ENCODE measurements at places on chromosomes 1 and 21. TPM values are rescaled to one million over a fixed set of nuclear protein-coding genes. Genes with fewer than 3 reads are reported as not detected.
A peak's percentile ranks its signal among the peaks of the same experiment; 100 is the strongest.

FCER1G gene
- 0.83 TPM for total RNA-seq

COL24A1 gene
- total RNA-seq: not detected

MCOLN3 gene
- total RNA-seq: 0.08 TPM

HCRTR1 gene
- total RNA-seq: not detected

AMY1B gene
- not detected for total RNA-seq

TFF2 gene
- total RNA-seq: not detected

CSF1 gene
- 81.9 TPM for total RNA-seq

GJA5 gene
- not detected for total RNA-seq

DNA sequence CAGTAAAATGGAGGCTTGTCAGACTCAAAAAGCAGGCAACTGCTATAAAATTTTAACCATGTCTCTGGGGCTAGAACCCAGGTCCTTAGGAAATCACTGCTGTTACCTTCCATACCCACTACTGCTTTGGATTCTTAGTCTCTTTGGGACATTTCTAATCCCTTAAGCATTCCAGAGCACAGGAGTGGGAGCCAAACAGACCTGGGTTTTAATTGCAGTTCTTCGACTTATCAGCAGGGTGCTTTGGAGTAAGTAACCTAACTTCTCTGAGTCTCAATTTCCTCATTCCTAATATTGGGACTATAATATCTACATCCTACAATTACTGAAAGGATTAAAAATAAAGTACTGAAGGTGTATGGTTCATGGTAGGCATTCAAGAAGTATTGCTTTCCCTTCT lies 161.0 kb upstream of the BEND5 start:
- no peak for DNase-seq

GRCh38 chr1:184033711-184034167 lies 3.8 kb downstream of the COLGALT2 start:
- DNase-seq: no peak

DNA sequence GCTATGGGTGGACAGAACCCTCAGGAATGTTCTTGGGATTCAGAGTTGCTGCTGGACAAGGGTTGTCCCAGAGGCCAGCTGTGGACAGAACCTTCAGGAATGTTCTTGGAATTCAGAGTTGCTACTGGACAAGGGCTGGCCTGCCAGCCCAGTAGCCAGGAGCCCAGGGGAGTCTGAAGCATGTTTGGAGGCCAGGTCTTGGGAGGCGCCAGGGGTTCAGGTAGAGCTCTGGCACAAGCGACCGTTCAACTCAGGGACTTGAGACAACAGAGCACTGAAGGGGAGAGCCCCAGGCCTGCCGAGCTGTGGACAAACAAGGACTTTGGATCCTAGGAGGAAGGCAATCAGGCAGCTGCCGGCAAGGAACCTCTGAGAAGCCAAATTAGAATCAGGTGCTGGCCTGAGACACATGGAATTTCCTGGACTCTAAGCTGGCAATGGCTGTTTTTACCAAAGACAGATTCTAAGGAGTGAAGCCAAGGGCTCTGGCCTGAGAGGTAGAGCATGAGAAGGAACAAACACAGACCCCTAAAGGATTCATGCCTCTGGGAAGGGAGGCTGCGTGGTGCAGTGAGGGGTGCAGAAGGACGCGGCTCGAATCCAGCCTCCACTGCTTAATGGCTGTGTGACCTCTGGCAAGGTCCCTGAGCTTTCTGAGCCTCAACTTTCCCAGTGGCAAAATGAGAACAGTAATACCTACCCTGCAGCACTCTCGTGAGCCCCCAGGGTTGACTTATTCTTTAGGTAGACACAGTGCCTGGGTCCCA lies 13.4 kb downstream of the PLA2G5 start:
- no peak for DNase-seq

DNA sequence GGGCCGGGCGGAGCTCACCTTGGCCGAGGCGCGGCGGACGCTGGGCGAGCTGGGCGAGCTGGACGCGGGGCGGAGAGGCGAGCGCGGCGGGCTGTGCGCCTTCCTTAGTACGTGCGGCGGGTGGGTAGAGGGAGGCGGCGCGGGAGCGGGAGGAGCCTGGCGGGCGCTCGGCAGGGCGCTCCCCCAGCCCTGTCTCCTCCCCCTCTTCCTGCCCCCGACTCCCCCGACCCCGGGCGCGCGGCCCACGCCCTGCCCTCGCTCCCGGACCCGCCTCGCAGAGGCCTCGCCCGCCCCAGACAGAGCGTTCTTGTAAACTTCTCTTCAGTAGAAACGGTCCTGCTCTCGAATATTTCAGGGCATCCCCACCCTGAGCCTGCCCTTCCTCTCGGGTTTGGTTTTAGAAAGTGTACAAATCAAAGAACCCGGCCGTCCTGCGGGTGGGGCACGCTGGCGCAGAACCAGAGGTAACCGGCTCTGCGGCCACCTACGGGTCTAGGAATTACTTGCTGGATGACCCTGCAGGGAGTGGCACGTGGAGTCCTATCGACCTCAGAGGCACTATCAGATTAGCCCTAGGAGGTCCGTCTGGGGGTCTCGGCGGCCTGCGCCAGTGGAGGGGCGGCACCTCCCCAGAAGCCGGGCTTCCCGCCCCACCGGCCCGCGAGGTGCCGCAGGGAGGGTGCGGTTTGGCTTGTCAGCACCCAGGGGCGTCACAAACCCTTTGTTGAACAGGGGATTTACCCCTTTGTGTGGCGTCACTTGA lies at the start of gene S100A10:
Gene S100A10 (minus strand): TSS at position 126 of the 763 bp plus-strand sequence. CDS start 7,629 bp downstream, outside the sequence.
- DNase-seq: peak; percentile 74

DNA sequence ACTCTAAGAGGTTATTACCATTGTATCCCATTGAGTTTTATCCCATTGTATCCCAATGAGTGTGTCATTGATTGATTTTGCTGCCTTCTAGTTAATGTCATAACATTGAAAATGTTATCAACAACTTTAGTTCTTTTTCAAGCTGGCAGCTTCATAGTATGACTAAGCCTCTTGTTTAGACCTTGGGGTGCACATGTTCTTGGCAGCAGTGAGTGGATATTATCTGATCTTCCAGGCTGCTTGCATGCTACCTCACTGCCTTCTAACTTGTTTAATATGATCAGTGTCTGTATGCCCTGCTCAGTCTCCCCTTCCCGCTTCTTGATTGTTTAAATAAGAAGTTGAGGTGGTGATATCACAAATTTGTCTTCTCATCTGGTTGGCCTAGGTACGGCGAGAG lies 24.6 kb downstream of the NTPCR start:
- no peak for DNase-seq

GRCh38 chr1:98962156-98962555 lies 42.5 kb downstream of the PLPPR5 start:
- DNase-seq: no peak

DNA sequence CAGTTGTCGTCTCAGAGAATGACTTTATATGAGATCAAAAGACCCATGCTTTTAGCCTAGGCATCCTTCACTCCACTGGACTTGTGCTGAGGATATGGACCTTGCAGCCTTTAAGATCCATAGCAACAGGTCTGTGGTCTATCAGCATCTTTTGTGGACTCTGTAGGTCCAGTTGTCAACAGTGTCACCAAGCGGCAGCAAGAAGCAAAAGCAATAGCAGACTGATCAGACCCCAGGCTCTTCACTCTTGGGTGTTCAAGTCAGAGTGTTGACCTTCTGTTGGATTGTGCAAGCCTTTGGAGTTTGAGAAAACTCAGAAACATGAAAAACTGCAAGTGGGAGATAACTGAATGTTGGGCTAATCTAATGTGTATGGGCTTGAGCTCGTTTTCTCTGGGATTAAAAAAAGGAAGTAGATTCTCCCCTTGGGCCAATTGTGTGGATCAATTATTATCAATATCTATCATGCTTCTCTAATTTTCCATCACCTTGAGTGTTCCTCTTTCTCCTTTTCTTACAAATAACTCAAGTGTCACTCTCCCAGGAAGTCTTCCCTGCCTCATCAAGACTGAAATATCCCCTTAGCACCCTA lies 144.2 kb downstream of the LYPLAL1 start:
- DNase-seq: no peak

GRCh38 chr1:151565502-151566189 lies 25.5 kb downstream of the TUFT1 start:
- no peak for DNase-seq

- peak; percentile 41 for DNase-seq
Observed at GRCh38 chr1:116373431-116374352, 648 bp downstream of the ATP1A1 start.

- DNase-seq: peak; percentile 43
Observed at GRCh38 chr1:27527890-27528817, 38.2 kb upstream of the WASF2 start.

DNA sequence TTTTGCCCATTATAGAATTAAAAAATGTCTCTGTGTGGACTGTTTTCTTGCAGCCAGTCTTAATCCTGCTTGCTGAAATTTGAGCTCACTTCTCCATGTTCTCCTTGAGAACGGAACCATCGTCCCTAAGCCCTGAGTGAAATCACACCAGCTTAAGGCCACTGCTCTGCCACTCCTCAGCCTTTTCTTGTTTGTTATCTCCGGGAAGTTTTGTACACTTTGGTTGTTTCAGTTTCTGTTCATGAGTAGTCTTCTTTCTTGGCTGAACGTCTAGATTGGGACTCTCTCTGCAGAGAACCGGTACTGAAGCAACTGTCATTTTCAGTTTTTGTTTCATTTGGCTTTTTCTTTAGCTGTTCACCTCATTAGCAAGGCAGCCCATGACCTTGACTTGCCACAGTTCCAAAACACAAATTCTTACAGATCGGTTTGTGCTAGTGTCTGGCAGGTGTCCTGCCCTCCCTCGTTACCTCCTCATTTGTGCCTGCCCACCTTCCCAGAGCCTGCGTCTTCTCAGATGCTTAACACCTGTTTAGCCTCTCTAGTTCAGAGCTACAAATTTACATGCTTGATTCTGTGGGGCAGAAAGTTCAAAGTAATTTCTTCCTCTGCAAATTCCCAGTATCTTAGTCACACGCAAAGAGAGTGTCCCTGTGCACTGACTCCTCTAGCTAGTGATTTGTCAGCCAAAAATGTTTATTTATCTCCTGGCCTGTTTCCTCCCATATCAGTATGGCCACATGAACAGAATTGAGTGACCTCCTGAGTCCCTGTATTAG lies 12.4 kb downstream of the PSEN2 start:
- DNase-seq: no peak

GRCh38 chr1:117930173-117930447 lies 571 bp downstream of the WDR3 start:
- DNase-seq: no peak

DNA sequence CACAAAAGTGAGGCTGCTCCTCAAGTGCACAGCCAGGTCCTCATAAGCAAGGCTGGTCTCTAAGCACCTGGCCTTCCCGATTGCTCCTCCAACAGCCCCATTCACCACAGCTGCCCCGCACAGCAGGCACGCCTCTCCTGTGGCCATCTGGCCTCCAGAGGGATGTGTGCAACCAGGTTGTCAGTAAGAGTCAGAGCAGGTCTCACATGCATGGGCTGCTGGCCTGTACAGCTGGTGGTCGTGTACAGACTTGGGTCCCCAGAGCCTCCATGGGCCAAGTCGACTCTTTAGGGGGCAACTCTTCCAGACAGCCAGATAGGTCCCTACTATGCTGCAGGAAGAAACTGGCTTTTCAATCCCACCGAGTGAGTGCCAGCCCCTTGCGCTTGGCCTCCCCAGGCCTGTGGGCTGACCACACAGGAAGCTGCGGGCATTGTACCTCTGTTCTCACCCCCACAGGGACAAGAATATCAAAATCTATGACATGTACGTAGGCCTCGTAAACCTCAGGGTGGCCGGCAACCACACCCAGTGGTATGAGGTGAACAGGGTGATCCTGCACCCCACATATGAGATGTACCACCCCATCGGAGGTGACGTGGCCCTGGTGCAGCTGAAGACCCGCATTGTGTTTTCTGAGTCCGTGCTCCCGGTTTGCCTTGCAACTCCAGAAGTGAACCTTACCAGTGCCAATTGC lies 1.4 kb downstream of the PRSS38 start:
- DNase-seq: no peak
